ENCODE measurements at places on chromosomes 7 and 10.
A peak's percentile ranks its signal among the peaks of the same experiment; 100 is the strongest.

GRCh38 chr10:63409465-63410027 is 56.2 kb downstream of the JMJD1C start:
- H3K4me1 ChIP-seq: no peaks in the 10 kb centered on the region
- no peak for DNase-seq
- H3K27ac ChIP-seq: no peak overlapping the region
- H3K4me3 ChIP-seq: no peak overlapping the region

DNA sequence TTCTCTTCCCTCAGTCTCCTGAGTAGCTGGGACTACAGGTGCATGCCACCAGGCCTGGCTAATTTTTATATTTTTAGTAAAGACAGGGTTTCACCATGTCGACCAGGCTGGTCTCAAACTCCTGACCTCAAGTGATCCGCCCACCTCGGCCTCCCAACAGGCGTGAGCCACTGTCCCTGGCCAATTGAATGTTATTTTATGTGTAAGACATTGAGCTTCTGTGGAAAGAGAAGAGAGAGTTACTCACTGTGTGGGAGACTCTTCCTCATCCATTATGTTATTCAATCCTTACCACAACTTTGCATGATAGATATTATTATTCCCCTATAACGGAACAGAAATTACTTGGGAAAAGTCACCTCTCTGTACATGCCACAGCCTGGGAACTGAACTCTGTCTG is 32.6 kb upstream of the MXI1 start:
- no peak overlapping the region for H3K4me3 ChIP-seq
- no peaks in the 10 kb centered on the region for H3K4me1 ChIP-seq
- no peak for DNase-seq

- peak overlapping the region; percentile 85 for H3K27ac ChIP-seq
- H3K4me3 ChIP-seq: peak overlapping the region; percentile 79
- H3K27me3 ChIP-seq: no peaks in the 10 kb centered on the region
- H3K4me1 ChIP-seq: peaks cover 30% of the 10 kb centered on the region
Measured at GRCh38 chr7:55573234-55573900, 1.1 kb upstream of the VOPP1 start.

DNA sequence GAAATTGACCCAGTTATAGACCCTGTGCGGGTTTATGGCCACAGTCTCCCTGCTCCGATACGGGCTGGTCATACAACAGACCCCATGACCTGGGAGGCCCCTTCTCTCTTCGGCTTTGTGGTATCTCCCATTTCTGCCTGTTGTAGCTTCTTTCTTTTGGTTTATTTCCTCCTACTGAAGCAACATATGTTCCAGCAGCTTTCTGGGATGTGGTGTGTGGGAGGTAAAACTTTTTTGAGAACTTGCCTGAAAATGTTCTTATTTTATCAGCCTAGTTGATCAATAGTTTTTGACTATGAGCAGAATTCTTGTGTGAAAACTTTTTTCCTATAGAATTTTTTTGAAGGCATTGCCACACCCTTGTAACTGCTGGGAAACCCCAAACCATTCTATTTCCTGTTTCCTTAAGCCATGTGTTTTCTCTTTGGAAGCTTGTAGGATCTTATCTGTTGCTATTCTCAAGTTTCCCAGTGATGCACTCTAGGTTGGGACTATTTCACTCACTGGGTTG is 80.0 kb downstream of the DAGLB start:
- no peaks in the 10 kb centered on the region for H3K27me3 ChIP-seq
- DNase-seq: no peak
- no peak overlapping the region for H3K4me3 ChIP-seq
- no peaks in the 10 kb centered on the region for H3K36me3 ChIP-seq
- peaks cover 3% of the 10 kb centered on the region for H3K4me1 ChIP-seq

DNA sequence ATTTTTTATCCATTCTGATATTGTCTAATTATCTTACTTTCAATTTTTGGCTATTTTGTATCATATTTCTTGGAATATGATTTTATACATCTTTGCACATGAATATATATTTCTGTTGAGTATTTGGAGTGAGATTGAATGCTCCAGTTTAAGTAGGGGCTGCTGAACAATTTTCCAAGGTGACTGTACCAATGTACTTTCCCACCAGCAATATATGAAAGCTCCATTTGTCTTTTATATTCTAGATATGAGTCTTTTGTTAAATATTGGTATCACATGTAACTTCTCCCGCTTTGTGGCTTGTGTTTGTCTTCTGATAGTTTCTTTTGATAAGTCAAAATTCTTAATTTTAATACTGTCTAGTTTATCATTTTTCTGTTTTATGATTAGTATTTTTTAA is 144.6 kb upstream of the MDFIC start:
- DNase-seq: no peak
- H3K4me1 ChIP-seq: no peaks in the 10 kb centered on the region
- no peaks in the 10 kb centered on the region for H3K27me3 ChIP-seq
- H3K4me3 ChIP-seq: no peak overlapping the region

GRCh38 chr10:71520042-71520441 is 123.3 kb downstream of the CDH23 start:
- DNase-seq: no peak
- H3K27ac ChIP-seq: no peak overlapping the region

- DNase-seq: no peak
- no peaks in the 10 kb centered on the region for H3K36me3 ChIP-seq
- no peaks in the 10 kb centered on the region for H3K4me1 ChIP-seq
Measured at GRCh38 chr7:134029743-134030142, 97.4 kb upstream of the LRGUK start.

GRCh38 chr7:34567906-34568305 is 90.1 kb upstream of the NPSR1 start:
- H3K36me3 ChIP-seq: no peaks in the 10 kb centered on the region
- no peak overlapping the region for H3K4me3 ChIP-seq

DNA sequence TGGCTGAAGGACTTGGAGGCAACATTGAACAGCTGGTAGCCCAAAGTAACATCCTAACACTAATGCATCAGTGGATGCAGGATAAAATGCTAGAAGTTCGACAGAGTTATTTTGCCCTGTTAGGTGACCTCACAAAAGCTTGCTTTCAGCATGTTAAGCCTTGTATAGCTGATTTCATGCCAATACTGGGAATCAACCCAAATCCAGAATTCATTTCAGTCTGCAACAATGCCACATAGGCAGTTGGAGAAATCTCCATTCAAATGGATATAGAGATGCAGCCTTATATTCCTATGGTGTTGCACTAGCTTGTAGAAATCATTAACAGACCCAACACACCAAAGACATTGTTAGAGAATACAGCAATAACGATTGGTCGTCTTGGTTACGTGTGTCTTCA is 62.9 kb downstream of the CCSER2 start:
- peaks cover 23% of the 10 kb centered on the region for H3K36me3 ChIP-seq
- H3K4me1 ChIP-seq: no peaks in the 10 kb centered on the region
- H3K27me3 ChIP-seq: no peaks in the 10 kb centered on the region
- H3K4me3 ChIP-seq: no peak overlapping the region
- no peak for DNase-seq

GRCh38 chr10:43120929-43121314 is 17.3 kb upstream of the CSGALNACT2 start:
- peaks cover 28% of the 10 kb centered on the region for H3K4me1 ChIP-seq
- H3K27ac ChIP-seq: peak overlapping the region; percentile 52
- peak; percentile 63 for DNase-seq
- H3K4me3 ChIP-seq: no peak overlapping the region
- no peaks in the 10 kb centered on the region for H3K27me3 ChIP-seq
- H3K36me3 ChIP-seq: no peaks in the 10 kb centered on the region

- H3K4me3 ChIP-seq: no peak overlapping the region
- no peak overlapping the region for H3K27ac ChIP-seq
- peaks cover 5% of the 10 kb centered on the region for H3K4me1 ChIP-seq
- peaks cover 24% of the 10 kb centered on the region for H3K27me3 ChIP-seq
- H3K36me3 ChIP-seq: no peaks in the 10 kb centered on the region
Measured at GRCh38 chr10:124026589-124026939, 66.8 kb downstream of the CHST15 start.

DNA sequence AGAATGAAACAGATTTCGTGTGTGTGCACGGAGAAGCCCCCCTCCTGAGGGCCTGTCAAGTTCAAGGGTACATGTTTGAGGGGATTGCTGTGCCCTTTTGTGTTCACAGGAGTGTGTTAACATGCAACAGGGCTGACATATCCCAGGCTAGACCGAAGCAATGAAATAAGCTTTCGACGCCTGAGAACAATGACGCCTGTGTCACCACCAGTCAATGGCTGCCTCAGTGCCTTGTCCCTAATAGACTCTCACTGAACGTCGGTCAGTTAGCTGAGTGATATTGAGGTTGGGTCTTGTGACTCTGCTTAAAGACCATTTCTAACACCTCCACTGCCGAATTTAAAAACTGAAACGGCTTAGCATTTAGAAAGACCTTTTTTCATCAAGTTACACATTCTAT is 175.2 kb upstream of the TCF7L2 start:
- H3K36me3 ChIP-seq: no peaks in the 10 kb centered on the region
- H3K4me3 ChIP-seq: no peak overlapping the region
- DNase-seq: no peak
- no peaks in the 10 kb centered on the region for H3K27me3 ChIP-seq

DNA sequence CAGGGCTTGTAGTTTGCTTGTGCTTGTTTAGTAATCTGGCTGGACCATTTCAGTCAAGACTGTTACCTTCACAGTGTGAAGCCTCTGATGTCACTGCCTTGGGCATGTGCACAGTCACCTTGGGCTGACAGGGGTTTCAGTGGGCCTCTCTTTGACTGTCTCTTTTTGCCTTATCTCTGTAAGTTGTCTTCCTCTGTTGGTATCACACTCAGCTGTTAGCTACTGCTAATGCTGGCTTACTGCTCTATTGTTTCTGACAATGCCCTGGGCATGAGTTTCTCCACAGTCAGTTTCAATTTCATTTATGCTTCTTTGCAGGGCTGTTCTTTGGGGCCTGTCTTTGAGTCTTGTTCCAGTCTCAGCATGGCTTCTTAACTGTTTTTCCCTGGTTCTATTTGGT is 201.9 kb upstream of the SHH start:
- H3K36me3 ChIP-seq: no peaks in the 10 kb centered on the region
- no peak overlapping the region for H3K27ac ChIP-seq
- H3K4me1 ChIP-seq: no peaks in the 10 kb centered on the region

DNA sequence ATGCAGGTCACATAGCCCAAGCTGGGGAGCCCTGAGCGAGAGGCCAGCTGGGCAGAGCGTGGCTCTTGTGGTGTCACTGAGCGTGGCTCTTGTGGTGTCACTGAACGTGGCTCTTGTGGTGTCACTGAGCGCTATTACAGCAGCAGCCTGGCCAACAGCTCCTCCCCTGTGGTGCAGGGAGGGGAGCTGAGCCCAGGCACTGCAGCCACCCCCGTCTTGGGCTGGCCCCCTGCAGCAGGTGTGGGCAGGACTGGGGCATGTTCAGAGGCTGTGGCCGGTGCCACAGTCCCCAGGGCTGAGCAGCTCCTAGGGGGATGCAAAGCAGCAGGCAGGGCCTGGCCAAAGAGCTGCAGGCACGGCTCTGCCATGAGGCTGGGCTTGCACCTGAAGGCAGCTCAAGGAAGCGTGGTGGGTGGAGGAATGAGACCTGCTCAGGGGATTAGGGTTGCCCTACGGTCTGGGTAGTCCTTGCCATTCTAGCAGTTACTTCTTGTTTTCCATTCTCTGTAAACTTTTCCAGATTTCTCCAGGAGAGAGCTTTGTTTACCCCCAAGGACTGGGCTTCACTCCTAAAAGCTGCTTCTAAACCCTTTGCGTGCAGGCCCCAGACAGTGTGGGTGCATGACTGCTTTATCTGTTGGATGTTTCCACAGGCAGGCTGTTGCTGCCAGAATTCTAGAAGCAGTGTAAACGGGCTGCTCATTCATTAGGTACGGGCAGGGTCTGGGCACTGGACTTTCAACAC is 29.2 kb downstream of the ZNF783 start:
- no peak for DNase-seq
- H3K27ac ChIP-seq: no peak overlapping the region
- peaks cover 14% of the 10 kb centered on the region for H3K4me1 ChIP-seq
- H3K27me3 ChIP-seq: no peaks in the 10 kb centered on the region

GRCh38 chr7:38428041-38428440 is 154.6 kb upstream of the TARP start:
- peaks cover 8% of the 10 kb centered on the region for H3K4me1 ChIP-seq
- H3K36me3 ChIP-seq: no peaks in the 10 kb centered on the region
- no peaks in the 10 kb centered on the region for H3K27me3 ChIP-seq
- H3K27ac ChIP-seq: no peak overlapping the region
- DNase-seq: no peak
- no peak overlapping the region for H3K4me3 ChIP-seq

- no peaks in the 10 kb centered on the region for H3K36me3 ChIP-seq
- no peak overlapping the region for H3K27ac ChIP-seq
- H3K27me3 ChIP-seq: peaks cover 4% of the 10 kb centered on the region
- peaks cover 17% of the 10 kb centered on the region for H3K4me1 ChIP-seq
- no peak for DNase-seq
- peak overlapping the region; percentile 81 for H3K4me3 ChIP-seq
Measured at GRCh38 chr7:42236266-42236975, 588 bp downstream of the GLI3 start.

GRCh38 chr7:155653803-155654202 is 9.3 kb downstream of the RBM33 start:
- DNase-seq: no peak
- H3K4me3 ChIP-seq: no peak overlapping the region
- no peak overlapping the region for H3K27ac ChIP-seq
- no peaks in the 10 kb centered on the region for H3K27me3 ChIP-seq
- H3K4me1 ChIP-seq: peaks cover 12% of the 10 kb centered on the region

- no peak for DNase-seq
- H3K4me3 ChIP-seq: no peak overlapping the region
- H3K4me1 ChIP-seq: peaks cover 21% of the 10 kb centered on the region
- no peak overlapping the region for H3K27ac ChIP-seq
Measured at GRCh38 chr10:89204621-89205185, 2.4 kb downstream of the CH25H start.

DNA sequence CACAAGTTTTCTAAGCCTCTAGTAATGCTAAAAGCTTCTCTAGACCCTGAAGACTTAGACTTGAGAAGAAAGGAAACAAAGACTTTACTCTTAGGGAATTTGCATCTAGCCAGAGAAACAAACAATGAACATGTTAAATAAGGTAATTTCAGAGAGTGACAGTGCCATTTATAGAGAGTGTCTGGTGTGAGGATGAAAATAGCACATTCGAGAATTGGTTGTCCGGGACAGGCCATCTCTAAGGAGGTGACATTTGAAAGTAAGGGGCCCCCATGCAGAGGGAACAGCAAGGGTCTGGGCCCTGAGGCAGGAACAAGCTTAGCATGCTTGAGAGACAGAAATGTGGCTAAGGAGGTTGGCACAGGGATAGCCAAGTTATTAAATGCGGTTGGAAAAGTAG is 48.1 kb downstream of the ADAM22 start:
- no peaks in the 10 kb centered on the region for H3K4me1 ChIP-seq
- no peaks in the 10 kb centered on the region for H3K27me3 ChIP-seq
- no peak for DNase-seq
- H3K36me3 ChIP-seq: no peaks in the 10 kb centered on the region
- no peak overlapping the region for H3K27ac ChIP-seq

GRCh38 chr7:85736085-85736484 is 549.2 kb upstream of the SEMA3D start:
- no peak overlapping the region for H3K27ac ChIP-seq

DNA sequence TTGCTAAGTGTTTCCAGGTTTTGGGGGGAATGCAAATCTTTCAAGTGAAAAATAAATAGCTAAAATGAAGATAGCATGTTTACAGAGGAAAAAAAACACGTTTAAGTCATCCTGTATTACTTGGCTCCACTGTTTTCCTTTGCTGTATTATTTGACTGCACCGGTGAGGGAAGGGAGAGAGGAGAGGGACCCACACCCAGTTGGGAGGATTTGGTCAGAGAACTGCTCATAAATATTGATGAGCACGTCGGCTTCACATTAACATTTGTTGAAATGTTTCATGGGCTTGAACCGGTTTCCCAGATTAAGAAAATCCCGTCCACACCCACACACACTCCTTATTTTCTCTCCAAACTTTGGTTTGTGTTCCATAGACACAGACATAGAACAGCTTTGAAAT is 493.8 kb upstream of the MGMT start:
- no peak overlapping the region for H3K27ac ChIP-seq
- no peak for DNase-seq
- no peaks in the 10 kb centered on the region for H3K36me3 ChIP-seq
- H3K4me3 ChIP-seq: no peak overlapping the region
- H3K27me3 ChIP-seq: no peaks in the 10 kb centered on the region
- H3K4me1 ChIP-seq: no peaks in the 10 kb centered on the region
